A673 (cell line): ENCODE measurements at places on chromosomes 2 and 18. TPM values are rescaled to one million over a fixed set of nuclear protein-coding genes. Genes with fewer than 3 reads are reported as not detected.

DNA sequence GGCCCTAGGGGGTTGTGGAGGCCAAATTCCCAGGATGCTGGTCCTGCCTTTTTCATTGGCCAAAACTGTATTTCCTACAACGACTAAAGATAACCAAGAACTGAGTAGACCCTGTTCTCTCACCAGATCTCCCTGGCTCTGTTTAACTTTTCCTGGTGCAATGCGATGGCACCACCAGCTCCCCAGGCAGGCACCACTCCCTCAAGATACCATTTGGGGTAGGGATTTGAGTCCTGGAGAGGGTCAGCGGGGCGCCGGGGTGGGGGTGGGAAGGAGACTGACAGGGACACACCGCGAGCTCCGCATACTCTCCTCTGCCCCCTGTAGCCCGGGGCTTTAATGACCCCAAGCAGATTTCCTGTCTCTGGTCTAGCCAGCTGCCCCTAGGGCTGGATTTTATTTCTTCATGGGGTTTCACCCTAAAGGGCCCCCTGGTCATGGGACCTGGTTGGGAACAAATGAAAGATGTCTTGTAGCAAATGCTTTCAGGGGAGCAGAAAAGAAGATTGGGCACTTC lies 7.3 kb downstream of the SIX2 start:
- no peak for DNase-seq

- no peak for DNase-seq
These were observed 73.6 kb upstream of the IGFBP5 start for GRCh38 chr2:216768908-216769411.

Gene EPC2
- 29.7 and 32.4 TPM in 2 replicates for total RNA-seq

DNA sequence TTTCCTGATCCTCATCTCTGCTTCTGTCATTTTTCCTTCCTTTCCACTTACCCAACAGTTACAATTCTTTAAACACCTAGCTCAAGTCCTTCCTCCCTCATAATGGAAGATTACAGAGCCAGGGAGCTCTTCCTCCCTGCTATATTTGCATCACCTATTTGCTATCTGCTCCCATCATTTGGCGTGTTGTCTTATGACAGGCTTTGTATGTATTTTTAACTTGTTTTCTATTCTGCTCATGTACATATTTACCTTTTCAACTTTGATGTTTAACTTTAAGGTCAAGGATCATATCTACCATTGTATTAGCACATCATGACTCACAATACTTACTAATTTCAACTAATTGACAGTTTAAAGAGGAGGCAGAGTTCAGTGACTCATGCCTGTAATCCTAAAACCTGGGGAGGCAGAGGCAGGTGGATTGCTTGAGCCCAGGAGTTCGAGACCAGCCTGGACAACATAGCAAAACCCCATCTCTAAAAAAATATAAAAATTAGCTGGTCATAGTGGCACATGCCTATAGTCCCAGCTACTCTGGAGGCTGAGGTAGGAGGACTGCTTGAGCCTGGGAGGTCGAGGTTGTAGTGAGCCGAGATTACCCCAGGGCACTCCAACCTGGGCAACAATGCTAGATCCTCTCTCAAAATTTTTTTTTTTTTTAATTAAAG lies 308.0 kb upstream of the STON1 start:
- no peak for DNase-seq

Gene CCDC74B
- 3.8 and 6.3 TPM in 2 replicates for total RNA-seq

GRCh38 chr2:206477296-206477695 lies 34.0 kb downstream of the ADAM23 start:
- no peak for DNase-seq

Gene CHRND
- total RNA-seq = not detected in 2 replicates

Gene CRYGD
- not detected in 2 replicates for total RNA-seq

DNA sequence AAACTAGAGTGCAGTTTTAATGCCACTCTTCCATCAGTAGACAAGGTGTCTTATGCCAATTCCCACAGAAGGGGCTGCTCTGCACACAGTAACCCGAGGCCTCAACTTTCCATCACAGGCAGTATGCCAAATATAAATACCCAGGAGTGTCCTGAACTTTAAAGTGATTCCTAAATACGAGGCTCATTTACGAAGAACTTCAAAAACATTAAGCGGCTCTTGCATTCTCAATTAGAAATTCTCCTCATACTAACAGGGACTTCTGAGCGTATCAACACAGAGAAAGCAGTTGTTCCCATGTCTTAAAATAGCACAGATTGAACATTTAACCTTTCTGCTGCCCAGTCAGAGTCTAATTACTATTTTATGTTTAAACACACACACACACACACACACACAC lies 638.6 kb downstream of the ERBB4 start:
- peak; percentile 35 for DNase-seq

Gene SUMO1
- 157 and 166 TPM in 2 replicates for total RNA-seq

DNA sequence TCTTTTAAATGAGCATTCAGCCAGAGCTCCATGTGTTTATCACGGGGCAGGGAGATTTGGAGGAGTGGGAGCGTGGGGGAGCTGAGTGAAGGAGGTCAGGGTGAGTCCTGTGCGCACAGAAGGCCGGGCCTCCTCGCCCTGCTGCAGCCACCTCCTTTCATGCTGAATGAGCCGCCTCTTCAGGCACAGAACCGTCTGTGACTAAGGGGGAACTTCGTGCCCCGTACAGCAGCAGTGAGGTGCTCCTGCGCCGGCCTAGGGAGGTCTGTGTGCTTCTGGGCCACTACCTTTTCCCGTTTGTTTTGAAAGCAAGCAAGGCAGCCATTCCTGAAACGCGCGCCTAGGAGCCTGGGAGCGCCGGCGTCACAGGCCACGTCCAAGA lies 27.1 kb upstream of the ZNF516 start:
- DNase-seq = no peak

- no peak for DNase-seq
These were observed 138.7 kb downstream of the PRKCE start for GRCh38 chr2:45789961-45790723.

DNA sequence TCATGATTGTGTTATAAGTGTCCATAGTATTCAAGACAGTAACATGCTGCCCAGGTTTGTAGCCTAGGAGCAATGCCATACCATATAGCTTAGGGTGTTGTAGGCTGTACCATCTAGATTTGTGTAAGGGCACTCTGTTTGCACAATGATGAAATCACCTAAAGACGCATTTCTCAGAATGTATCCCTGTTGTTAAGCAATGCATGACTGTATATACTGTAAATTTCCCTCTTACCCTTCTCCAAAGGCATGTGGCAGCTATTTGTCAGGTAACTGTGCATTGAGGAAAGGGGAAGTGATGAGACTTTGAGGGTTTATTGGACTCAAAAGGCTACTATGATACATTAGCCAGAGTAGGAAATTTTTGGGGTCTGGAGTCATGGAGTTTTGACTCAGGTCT lies 180.8 kb downstream of the VAPA start:
- no peak for DNase-seq

- peak; percentile 12 for DNase-seq
These were observed 93.1 kb downstream of the PIK3C3 start for GRCh38 chr18:42048158-42048557.

GRCh38 chr2:128736689-128737545 lies 418.2 kb upstream of the HS6ST1 start:
- DNase-seq = peak; percentile 90

GRCh38 chr2:128786741-128787478 lies 468.2 kb upstream of the HS6ST1 start:
- DNase-seq = peak; percentile 59

DNA sequence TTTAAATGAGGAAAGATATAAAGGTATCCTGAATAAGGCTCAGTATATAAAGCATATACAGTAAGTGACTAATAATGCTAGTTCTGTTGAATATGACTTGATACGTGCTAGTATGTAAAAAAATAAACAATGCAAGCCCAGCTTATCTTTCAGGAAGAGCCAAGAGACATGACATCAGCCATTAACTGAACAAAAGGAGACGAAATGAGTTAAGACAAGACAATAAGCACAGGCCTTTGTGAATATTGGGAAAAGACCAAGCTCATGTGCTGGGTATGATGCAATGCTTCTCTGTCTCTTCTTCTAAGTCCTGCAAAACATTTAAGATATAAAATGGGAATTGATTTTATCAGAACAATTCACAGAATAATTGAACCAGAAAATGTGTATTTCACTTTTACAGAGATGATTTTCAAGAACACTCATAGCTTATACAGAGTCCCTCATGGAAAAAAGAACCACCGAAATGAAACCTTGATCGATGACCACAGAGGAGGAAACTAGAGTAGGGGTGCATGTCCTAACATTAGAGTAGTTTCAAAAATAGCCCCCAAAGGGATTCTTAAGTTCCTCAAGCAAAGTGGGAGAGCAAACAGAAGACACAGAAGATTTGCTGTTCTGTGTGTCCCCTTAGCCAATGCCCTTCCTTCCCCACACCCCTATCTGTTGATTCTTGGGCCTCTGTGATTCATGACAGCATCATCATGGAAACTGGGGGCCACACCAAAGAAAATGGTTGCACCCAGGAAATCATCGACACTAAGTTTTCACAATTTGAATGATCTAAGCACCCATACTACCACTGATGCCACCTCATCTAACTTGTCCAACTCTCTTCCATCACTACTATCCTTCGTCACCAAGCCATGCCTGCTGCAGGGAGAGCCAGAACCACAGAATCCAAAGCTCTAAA lies 68.0 kb upstream of the CRIM1 start:
- DNase-seq = no peak

Gene CPLX4
- total RNA-seq = not detected in 2 replicates

Gene GRHL1
- total RNA-seq = 0.13 and 0.42 TPM in 2 replicates

DNA sequence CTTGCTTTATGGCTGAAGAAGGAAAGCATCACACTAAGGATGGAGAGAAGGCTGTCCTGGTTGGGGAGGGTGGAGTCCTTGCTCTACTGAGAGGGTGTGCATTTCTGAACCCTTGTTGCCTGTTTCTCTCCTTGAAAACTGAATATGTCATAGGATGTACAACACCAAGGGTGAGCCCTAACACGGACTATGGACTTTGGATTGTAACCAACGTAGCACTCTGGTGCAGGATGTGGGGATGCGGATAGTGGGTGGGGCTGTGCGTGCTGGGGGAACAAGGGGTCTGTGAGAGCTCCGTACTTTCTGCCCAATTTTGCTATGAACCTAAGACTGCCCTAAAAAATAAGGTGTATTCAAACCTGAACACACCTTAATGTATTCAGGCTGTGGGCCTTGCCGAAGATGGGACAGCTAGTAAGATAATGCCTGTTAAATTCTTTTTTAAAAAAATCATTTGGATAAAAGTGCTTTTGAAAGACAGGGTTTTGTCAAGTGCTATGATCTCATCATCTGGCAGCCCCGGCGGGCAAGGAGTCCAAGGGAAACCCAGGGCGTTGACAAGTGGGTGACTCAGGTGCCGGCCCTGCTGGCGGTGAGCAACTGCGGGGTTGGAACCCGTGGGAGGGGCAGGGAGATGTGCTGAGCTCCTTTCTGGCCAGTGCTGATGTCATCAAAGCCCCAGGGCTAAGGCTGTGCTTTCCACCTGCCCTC lies 54.0 kb downstream of the GATA6 start:
- DNase-seq = no peak

Gene ANKRD53
- total RNA-seq = 0.50 and 0.64 TPM in 2 replicates

DNA sequence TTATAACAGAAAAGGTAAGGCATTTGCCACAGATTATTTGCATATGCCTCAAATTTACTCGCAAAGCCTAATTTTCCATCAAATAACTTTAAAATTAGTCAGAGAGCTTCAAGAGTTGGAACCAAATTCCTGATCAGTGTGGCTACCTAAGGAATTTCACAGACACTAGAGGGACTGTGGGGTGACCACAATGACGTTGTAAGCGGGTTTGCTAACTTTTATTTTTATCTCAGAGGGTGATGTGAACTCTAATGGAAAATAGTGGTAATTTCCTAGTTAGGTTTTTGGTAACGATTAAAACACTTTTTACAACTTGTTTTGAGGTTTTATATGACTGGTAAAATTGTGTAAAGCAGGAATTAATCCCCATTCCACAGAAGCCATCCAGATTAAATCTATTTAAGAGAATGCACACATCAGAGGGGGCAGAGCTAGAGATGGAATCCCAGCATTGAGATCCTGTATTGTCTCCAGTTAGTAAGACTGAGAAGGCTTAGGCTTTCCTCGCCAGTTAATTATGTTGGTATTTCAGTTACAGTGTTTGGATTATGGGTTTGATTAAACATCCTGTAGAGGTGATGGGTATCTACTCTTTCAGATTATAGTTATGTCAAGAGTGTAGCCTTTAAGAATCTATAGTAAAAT lies 129.0 kb downstream of the GPD2 start:
- DNase-seq = no peak

Gene NEMP2
- 12.6 and 13.9 TPM in 2 replicates for total RNA-seq

Gene NEU2
- total RNA-seq = not detected in 2 replicates

DNA sequence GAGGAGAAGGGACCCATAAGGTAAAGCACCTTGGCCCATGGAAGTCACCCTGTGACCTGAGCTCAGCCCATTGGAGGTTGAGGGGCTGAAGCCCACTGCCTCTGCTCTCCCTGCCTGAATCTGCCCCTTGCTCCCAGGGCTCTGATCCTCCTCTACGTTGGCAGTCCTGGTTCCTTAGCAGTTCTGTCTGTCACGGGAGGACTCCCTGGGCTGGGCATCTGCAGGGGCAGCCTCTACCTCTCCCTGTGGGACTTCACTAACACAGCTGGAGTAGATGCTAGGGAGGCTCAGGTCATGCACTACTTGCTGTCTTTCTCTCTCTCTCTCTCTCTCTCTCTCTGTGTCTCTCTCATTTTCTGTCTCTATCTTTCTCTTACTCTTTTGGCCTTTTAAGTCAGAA lies 8.7 kb downstream of the GYPC start:
- DNase-seq = no peak

Gene CABLES1
- 7.1 and 7.2 TPM in 2 replicates for total RNA-seq

Gene NCK2
- 21.6 and 24.4 TPM in 2 replicates for total RNA-seq

Gene ERICH2
- total RNA-seq = not detected in 2 replicates

DNA sequence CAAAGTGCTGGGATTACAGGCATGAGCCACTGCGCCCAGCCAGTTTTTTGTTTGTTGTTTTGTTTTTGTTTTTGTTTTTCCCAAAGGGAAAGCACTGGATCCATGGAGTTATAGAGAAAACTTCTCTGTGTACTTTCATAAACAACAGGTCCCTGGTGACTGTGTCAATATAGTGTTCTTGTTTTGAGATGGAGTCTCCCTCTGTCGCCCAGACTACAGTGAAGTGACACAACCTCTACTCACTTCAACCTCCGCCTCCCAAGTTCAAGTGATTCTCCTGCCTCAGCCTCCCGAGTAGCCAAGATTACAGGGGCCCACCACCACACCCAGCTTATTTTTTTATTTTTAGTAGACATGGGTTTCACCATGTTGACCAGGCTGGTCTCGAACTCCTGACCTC lies 16.5 kb downstream of the USP34 start:
- no peak for DNase-seq

GRCh38 chr2:121363632-121364420 lies 78.8 kb upstream of the TFCP2L1 start:
- DNase-seq = no peak

GRCh38 chr2:148998831-148999200 lies 39.7 kb upstream of the LYPD6B start:
- DNase-seq = no peak

DNA sequence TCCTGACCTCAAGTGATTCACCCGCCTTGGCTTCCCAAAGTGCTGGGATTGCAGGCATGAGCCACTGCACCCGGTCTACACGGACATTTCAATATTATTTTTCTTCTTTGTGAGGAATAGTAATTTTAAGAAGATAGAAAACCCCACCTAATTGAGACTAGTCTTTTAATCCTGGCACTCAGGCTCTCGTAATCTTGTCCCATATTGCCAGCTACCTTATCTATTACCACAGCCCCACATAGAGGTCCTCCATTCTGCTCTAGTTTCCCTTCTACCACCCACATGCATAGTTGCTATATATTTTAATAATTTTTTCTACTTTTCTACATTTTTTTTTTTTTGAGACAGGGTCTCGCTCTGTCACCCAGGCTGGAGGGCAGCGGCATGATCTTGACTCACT lies 9.5 kb upstream of the USP14 start:
- no peak for DNase-seq

Gene RBKS
- 0.54 and 0.66 TPM in 2 replicates for total RNA-seq
